ENCODE measurements at places on chromosomes 3 and 15.

DNA sequence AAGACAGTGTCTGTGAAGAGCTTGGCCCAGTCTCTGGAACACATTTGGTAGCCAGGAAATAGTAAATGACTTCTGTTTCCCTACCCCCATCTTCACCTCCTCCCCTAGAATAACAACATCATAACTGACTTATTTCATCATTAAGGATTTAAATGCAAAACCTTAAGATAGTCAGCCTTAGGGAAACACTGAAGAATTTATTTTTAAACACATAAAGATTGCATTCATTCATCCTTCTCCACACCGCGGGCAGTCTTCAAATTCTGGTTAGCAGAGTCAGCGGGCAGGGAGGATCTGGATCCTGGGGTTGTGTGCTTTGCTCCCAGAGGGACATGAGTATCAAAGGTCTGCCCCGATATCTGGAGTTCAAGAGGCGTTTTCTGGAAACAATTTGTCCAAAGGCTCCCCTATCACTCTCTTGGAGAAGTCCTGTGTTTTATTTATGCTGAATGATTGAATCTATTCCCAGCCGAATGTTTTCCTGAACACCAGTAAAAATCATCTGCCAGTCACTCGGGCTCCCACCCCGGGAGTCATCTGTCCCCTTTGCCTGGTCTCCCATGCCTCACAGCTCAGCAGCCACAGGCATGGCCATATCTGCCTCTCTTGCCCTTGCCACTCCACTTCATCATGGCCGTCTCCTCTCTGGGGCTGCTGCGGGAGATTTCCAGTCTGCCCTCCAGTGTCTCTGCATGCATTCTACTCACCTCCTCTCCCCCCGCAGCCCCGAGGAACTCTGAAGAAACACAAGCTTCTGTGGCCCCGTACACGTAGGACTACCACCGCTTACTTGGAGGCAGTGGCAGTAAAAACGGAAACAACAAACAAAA is 234.7 kb upstream of the CTDSPL start:
- no peak for DNase-seq

GRCh38 chr3:5058471-5058951 is 63.6 kb upstream of the ARL8B start:
- DNase-seq, result no peak

- no peak for DNase-seq
Observed at GRCh38 chr3:99586701-99587100, 51.7 kb upstream of the COL8A1 start.

DNA sequence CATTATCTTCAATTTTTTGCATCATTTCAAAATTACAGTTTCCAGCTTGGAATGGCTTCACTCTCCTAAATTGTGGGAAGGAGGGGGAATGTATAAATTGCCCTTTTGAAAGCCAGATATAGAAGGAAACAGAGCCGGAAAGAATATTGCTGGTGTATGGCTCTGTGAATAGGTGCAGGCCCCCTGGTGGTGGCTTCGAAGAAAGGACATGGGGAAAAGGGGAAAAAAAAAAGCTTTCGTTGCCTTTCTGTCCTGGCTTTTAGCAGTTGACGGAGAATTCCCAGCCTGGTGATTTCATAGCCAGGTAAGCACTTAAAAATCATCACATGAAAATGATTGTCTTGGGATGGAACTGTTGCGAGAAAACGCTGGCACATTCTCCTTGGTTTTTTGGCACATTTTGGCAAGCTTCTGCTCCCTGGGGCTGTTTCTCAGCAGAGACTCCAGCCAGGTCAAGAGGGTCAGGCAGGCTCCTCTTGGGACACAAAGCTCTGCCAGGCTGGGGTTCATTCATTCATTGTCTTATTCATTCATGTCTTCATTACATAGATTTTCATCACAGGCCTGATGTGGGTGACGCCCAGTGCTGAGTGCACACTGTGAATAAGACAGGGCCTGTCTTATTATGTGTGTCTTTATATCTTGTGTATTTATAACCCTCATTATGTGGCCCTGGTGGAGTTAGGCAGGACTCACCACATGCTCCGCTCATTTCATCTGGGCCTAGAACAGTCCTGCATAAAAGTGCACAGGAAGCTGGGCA is 300.0 kb upstream of the TPM1 start:
- no peak for DNase-seq

DNA sequence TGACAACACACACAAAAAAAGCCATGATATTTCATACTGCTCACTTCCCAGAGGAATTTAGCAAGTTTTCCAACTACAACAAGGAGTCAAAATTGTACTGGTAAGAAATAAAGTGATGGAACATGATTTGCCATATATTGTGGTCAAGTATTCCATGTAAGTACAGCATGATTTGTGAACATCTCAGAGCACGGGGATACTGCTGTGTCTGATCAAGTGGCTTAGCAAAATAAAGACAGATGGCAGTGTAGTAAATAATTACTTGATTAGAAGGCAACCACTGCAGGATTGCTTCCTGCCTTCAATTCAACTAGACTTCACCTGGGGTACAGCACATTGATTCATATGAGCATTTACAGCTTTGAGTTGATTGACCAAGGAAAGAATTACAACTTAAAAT is 51.6 kb upstream of the DUT start:
- DNase-seq, result no peak

- DNase-seq, result no peak
Observed at GRCh38 chr3:46350262-46350565, 3.7 kb upstream of the CCR2 start.

GRCh38 chr3:116356056-116356455 is 89.2 kb downstream of the LSAMP start:
- no peak for DNase-seq

- DNase-seq, result no peak
Observed at GRCh38 chr3:88596451-88596850, 446.7 kb downstream of the C3orf38 start.
